ENCODE measurements at places on chromosomes 2 and 18. TPM values are rescaled to one million over a fixed set of nuclear protein-coding genes. Genes with fewer than 3 reads are reported as not detected.

The MC2R gene
- total RNA-seq: not detected

The LYG2 gene
- total RNA-seq: not detected

The PHLPP1 gene
- total RNA-seq: 10.7 TPM

The KRTCAP3 gene
- total RNA-seq: not detected

The TEX44 gene
- total RNA-seq: not detected

The CCDC68 gene
- 1.6 TPM for total RNA-seq

The PRSS56 gene
- total RNA-seq: not detected

The CABYR gene
- total RNA-seq: 4.1 TPM

The FHL2 gene
- total RNA-seq: 135 TPM

The C2orf78 gene
- total RNA-seq: not detected

The RDH14 gene
- total RNA-seq: 18.2 TPM

The NABP1 gene
- 55.4 TPM for total RNA-seq

The OSBPL1A gene
- total RNA-seq: 17.6 TPM

The TTC27 gene
- 18.6 TPM for total RNA-seq

The ERMN gene
- total RNA-seq: not detected

The RESP18 gene
- total RNA-seq: not detected

The LONRF2 gene
- not detected for total RNA-seq

The MSH6 gene
- 29.4 TPM for total RNA-seq

The ZNF385B gene
- not detected for total RNA-seq

The AQP12B gene
- total RNA-seq: not detected

Data from vein endothelial cell (primary cell).